Stimulated activated naive B cell treated with anti-CD40 and anti-IgM and Interleukin-4, amounts not matched to agents 10 μg/mL and 1 μg/mL and 100 μg/mL, for 72 hours (primary cell): ENCODE measurements at places on chromosomes 13 and 19.

GRCh38 chr13:64627654-64628053 is 2602.5 kb downstream of the PCDH9 start:
- no peak for DNase-seq

- DNase-seq, result no peak
These were observed 54.5 kb downstream of the SPTBN4 start for GRCh38 chr19:40521276-40521675.

GRCh38 chr13:51832471-51833152 is 12.4 kb downstream of the TMEM272 start:
- DNase-seq, result peak; percentile 46

DNA sequence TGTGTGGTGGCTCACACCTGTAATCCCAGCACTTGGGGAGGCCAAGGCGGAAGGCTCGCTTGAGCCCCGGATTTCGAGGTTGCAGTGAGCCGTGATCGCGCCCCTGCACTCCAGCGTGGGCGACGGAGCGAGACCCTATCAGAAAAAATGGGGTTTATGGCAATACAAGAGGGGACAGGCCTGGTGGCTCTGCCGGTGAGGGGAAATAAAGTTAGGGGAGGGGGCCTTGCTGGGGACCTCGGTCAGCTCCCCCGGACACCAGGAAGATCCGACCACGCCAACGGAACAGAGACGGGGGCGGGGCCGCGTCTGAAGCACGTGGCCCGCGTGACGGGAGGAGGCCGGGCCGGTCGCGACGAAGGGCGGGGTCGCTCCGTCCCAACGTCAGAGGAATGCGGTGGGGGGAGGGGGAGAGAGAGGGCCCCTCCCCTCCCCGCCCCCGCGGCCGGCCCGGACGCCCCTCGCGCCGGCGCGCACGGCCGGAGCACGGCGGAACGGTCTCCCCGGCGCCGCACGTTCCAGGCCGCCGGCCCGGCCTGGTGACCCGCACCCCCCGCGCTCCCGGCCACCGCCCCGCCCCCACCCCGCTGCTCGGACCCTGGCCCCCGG is 1.9 kb upstream of the HNRNPL start:
- peak; percentile 90 for DNase-seq

DNA sequence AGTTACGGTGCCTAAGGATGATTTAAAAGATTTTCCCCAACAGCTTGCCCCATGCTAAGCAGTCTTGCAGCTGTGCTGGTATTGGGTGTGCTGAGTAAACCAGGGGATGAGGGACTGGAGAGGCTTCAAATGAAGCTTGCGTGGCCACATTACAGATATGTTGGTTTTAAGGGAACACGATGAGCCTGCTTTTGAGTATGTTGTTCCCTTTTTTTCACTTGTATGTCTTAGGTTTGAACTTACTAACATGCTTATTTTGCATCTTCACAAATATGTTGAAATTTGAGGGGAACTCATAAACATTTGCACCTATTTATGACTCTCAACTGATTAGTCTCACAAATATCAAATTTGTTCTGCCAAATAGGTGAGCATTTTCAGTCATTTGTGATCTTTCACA is 2.0 kb upstream of the IL17D start:
- no peak for DNase-seq

DNA sequence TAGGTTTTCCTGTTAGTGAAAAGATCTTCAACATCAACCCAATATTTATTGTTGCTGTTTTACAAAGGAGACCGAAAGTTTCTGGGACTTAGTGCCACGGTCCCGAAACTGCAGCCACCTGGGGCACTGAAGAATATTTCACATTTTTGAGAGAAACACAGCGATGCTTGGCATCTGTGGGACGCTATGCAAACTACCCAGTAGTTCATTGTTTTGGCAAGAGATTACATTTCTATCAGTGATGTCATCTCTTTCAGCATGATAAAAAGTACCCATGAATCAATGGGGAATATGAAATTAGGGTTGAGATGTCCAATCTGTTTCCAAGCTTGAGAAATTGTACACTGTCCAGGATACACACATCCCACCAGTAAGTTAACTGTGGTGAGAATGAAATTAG is 43.9 kb downstream of the TGDS start:
- DNase-seq, result no peak
